NCI-H748 treated with DMSO at 0.1 percent for 48 hours (cell line): ENCODE measurements at places on chromosomes 4 and X.

- DNase-seq, result no peak
These were observed 10.7 kb downstream of the SEC24B start for GRCh38 chr4:109444182-109444844.

DNA sequence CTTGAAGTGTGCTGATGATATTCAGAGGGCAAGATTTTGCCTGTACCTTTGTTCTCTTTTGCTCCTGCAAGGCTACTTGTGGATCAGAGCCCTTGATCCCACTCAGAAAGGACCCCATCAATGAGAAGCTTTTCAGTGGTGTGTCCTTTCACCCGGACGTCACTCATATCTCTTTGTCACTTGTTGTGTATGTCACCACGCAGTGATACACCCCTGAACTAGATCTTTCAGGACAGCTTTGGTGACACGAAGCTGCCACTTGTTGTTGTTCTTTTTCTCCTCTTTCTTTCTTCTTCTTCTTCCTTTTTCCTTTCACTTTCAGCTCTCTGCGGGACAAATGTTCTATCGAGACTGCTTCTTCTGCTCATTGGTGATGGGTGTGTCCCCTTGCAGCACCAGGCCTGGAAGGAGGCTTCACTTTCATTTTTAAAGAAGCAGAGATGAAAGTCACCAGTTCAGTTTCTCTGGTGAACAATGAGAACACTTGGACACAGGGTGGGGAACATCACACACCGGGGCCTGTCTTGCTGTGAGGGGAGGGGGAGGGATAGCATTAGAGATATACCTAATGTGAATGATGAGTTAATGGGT, 83.6 kb downstream of the NBDY start:
- no peak for DNase-seq

GRCh38 chrX:72276478-72276953, 532 bp downstream of the RPS4X start:
- DNase-seq, result no peak

DNA sequence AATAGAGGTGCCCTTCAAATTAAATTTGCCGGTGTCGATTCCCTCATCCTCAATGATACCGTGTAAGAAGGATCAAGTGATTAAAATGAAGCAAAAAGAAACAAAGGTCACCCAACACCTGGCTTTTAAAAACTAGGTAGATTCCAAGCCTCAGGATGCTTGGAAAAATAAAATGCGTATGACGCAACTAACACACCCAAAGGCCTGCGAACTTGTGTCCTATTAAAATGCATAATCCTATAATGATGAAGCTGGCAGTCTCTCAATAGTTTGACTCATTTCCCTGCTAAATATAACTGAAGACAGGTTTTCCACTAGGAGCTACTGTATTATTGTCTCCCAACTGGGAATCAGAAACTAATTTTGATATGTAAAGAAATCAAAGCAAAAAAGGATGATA, 263.2 kb downstream of the DHX15 start:
- no peak for DNase-seq

DNA sequence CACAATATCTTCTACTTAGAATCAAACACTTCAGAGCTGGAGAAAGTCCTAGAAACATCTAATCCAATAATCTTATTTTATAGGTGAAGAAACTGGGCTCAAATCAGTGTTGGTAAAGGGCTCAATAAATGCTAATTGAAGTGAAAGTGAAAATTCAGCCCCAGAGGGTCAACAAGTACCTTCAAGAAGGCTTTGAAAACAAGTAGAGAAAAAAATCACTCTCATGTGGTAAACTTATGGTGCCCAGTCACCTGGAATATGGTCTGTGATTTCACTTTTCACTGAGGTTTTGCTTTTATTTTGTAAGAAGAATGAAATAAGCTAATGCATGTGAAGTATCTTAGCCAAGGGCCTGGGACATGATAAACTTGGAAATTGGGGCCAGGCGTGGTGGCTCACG, 29.1 kb upstream of the EIF4E start:
- no peak for DNase-seq

- DNase-seq, result no peak
These were observed 252.8 kb downstream of the NAP1L3 start for GRCh38 chrX:93420525-93421082.

GRCh38 chrX:74467656-74468055, 46.4 kb downstream of the SLC16A2 start:
- DNase-seq, result no peak

- DNase-seq, result no peak
These were observed 32.1 kb upstream of the BEND2 start for GRCh38 chrX:18252644-18253359.

- DNase-seq, result no peak
These were observed 25.2 kb upstream of the FGFR3 start for GRCh38 chr4:1767770-1768366.

GRCh38 chr4:5050520-5051277, 581 bp upstream of the STK32B start:
- peak; percentile 9 for DNase-seq

- DNase-seq, result no peak
These were observed 12.4 kb upstream of the CXCL2 start for GRCh38 chr4:74111306-74111975.

GRCh38 chr4:23022032-23022431, 329.3 kb downstream of the GBA3 start:
- DNase-seq, result no peak

DNA sequence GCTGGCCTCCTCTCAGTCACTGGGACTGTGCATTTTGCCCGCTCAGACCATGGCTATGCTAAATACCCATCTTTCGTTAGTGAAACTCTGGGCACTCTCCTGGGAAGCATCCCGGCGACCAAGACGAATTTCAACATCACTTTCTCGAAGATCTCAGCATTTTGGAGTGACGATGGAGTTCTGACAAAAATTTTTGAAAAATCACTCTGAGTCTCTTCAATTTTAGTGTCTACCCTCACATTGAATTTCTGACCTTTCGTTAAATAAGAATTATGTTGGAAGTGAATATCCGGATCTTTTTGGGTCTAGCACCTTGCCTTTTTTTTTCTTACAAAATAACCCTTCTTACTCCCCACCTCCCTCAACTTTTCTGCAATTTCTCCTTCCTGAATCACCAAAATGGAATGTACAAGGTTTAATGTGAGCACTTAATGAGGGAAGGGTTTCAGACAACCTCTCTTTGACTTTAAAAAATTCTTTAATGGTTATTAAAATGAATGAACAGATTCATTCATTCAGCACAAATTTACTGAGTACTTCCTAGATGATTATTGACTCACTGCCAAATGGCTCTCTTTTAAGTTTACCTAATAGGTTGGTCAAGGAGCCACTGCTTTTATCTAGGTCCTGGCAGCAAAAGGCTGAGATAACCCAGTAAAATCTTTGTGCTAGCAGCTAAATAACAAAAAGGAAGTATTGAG, 746 bp upstream of the AADAT start:
- DNase-seq, result no peak

DNA sequence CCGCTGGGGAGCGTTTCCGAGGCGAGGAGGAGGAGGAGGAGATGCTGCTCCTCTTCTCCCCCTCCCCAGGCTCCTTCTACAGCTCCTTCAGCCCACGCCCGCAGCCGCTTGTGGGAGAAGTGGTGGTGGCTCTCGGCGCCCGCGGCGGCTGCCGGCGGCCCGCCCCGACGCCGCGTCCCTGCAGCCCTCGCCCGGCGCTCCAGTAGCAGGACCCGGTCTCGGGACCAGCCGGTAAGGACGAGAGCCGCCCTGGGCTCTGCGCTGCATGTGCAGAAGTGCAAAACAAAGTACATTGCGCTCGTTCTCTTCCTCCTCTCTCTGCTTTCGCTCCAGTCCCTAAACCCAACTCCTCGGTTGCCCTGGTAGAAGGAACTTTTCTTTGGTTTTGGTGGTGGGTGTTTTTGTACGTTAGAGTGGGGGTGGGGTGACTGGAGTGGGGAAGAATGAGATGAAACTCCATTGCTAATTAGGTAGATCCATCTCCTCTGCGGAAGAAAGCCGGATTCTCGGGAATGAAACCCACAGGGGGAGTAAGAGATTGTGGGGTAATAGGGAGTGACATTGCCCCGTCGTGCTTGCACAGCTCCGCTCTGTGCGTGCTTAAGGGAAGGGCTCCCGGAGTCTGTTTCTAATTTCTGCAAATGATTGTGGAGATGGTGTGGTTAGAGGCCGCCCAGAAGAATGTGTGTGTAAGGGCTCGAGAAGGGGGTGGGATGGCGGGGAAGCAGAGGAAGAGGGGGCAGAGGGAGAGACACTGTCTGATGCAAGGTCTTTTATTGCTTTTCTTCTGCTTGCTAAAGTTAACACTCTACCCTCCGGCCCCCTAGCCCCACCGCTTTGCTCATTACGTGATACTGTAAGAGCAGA, 677 bp downstream of the PTPN13 start:
- peak; percentile 38 for DNase-seq

DNA sequence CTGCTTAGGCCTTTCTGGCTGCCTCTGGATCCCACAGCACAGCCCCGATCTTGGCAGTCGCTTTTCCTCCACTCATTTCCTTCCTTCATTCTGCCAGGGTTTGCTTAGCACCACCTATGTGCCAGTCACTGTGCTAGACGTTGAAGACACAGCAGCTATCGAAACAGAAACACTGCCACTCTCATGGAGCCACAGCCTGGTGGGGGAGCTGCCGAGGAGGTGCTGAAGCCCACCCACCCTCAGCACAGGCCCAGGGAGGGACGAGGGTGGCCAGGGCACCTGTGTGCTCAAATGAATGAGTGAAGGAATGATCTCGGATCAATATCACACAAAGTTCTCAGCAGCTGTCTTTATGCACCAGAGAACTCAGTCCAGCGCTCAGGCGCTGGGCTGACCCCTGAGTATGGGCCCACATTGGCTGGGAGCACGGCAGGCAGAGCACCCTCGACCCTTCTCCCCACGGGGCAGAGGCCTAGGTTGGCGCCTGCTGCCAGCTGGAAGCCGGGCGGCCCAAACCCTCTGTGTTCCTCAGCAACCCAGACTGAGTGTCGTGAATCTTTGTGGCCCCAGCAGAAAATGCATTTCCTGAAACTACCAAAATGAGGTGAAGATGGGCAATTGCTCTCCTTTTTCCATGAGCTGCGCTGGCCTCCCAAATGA, 108.9 kb downstream of the SORCS2 start:
- DNase-seq, result no peak

DNA sequence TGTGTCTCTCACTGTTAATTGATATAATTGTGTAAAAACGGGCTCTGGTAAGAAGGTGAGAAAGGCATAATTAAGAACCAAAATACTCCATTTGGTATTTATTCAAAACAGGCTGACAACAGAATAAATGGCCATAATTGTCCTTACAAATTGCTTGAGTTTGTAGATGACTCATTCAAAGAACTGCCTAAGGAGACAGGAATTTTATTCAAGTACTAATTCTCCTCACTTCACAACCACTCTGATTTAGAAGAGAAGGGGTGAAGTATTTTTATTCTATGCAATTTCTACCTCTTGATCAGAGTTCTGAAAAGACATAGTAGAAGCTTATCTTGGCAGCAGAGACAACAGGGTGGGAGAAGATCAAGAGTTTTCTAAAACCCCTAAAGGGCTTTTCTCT, 43.1 kb downstream of the ATP11C start:
- DNase-seq, result no peak

GRCh38 chr4:113278324-113278934, 229.0 kb downstream of the ANK2 start:
- DNase-seq, result peak; percentile 62

- no peak for DNase-seq
These were observed 41.9 kb downstream of the CNGA1 start for GRCh38 chr4:47974566-47974965.

GRCh38 chr4:84804136-84804535, 162.4 kb downstream of the WDFY3 start:
- DNase-seq, result no peak

DNA sequence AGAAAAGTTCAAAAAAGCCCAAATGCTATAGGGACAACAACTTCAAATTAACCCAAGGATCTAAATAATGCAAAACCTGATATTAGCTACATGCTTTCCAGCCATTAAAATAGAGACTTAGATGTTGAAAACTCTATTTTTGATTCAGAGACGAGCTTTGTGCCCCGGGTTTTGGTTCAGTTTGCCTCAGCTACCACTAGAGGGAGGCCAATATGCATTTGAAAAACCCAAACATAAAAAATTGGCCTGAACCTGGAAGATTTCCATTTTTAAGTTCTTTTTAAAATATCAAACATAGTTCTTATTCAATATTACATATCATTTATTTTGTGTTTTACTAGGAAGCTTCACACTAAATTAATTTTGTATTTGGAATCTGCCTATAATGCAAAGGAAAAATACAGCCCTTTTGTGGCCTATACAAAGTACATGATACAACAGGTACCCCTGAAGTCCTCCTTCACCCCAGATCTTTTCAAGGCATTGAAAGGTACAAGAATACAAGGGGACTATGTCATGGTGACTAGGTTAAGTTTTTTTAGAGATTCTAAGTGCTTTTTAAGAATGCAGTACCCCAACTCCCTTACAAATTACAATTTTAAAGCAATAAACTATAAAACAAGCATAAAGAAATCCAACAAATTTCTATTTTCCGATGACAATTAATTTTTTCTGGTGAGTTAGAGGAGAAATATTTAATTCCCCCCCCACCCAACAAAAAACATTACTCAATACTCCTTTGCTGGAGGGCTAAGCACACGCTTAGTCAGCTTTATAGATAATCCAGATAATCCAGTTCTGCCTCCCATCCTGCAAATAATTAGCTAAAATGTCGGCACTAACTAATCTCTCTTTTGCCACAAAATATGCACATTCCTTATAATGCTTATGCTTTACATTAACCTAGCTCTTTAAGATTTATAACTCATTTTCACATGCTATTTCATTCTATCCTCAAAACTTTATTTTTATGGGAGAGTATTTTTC, 97.7 kb upstream of the PTPN13 start:
- DNase-seq, result no peak

- DNase-seq, result no peak
These were observed 101.9 kb downstream of the MAML3 start for GRCh38 chr4:140052050-140052449.

DNA sequence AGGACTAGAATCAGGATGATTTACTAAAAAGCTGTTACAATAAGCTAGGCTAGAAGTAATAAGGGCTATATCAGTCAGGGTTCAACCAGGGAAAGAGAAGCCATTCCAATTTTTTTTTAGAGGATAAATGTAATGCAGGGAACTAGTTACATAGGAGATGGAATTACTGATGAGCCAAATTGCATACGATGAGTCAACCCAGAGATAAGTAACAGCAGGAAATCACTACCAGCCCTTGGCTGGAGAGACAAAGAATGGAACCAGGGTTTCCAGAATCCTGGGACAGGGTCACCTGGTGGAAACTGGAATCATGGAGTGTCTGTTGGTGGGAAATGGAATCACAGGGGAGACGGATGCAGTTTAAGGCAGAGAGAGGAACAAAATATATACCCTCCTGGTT, 13.1 kb upstream of the MAGEA4 start:
- DNase-seq, result no peak

DNA sequence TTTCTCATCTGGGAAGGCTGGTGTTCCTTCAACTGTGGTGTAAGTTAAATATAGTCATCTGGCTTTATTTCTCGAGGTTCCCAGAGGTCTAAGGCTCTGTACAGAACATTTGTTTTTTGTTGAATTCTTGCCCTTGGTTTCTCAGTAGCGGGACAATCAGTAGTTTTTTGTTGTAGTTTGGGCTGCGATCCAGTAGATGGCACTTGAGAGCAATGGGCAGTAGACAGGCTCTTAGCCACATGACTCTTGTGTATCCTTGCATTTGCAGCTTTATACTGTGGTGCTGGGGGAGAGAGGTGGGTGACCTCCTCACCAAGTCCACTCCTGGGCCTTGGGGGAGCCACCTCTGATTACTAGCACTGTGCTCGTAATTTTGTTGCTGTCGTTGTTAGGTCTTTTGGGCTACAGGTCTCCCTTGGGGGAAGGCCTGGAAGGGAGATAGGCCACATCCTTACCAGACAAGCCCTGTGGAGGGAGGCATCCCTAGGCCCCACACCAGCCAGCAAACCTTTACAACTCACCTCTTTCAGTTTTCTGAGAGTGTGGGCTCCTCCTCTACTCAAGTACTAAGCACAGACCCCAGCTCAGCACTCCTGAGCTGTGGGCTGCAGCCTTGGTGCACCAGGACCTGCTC, 8.1 kb downstream of the ETDB start:
- DNase-seq, result no peak
